ENCODE measurements at places on chromosomes 5 and 9.

DNA sequence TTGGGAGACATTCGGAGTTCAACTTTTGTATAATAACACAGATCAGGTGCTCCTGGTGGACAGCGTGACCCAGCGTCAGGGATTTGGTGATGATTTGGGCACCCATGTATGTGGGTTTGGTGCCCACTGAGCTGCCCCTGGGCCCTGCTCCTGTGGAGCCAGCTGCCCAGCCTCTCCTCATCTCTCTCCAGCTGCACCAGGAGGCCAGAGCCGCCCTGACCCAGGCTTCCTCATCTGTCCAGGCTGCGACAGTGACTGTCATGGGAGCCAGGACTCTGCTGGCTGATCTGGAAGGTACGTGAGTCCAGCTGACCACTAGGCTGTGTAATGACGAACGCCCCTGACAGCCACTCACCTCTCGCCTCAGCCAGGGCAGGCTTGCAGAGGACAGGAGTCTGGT is 14.5 kb upstream of the AIF1L start:
- DNase-seq, result no peak

- no peak for DNase-seq
These were observed 44.4 kb downstream of the MUSK start for GRCh38 chr9:110712955-110713354.

DNA sequence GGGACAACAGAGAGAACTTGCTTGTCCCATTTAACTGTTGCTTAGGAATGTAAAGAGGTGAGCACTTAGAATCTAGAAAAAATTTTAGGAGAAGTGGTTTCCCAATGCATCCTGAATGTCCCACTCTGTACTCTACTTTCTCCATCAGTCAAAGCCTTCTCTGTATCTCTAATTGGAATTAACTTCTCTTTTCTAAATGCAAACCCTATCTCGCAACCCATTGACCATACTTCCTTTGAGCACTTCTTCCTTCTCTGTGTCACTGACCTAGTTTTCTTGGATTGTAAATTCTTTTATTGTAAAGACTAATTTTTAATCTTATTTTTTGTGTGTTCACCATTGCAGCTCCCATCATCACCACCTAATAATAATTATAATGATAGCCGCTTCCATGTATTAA is 33.3 kb downstream of the ADRB2 start:
- DNase-seq, result no peak

GRCh38 chr5:94746731-94747124 is 128.3 kb downstream of the SLF1 start:
- DNase-seq, result no peak

GRCh38 chr5:115116001-115116400 is 53.7 kb downstream of the TRIM36 start:
- DNase-seq, result no peak

DNA sequence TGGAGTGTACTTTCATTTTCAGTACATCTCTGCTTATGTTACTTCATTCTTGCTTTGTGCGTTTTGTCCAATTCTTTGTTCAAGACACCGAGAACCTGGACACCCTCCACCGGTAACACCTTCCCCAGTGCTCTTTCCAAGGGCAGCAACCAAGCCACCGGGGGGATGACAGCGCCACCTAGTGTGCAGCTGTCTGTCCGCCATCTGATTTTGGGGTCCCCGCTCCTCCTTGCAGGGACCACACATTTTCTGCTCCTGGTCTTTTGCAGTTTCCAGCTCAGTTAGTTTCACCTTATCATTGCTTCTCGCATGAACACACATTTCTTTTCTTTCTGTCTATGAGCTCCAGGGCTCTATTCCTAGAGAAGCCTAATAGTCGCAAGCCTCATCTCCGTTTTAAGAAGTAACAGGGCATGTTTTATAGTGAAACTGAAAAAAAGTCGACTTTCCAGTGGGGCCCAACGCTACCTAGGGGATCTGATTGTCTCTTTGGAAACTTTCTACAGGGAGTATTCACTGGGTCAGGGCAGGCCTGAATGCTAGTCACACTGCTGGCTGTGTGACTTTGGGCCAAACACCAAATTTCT is 152.1 kb downstream of the FSTL4 start:
- peak; percentile 9 for DNase-seq

DNA sequence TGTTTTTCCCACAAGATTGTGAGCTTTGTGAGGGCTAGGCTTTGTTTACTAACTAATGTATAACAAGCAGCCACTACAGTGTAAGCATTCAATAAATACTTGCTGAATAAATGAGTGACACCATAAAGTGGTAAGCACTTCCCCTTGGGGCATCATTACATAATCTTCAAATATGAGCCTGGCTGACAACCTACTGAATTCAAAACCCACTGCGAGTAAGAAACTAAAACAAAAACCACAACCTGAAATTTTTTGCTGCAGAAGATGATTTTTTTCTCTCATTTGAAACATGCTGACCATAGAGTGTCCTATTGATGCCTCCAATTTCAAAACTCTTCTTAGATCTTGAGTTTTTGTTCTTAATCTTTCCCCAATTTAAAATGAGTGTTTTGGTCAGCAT is 331.3 kb upstream of the CCNG1 start:
- DNase-seq, result no peak

- no peak for DNase-seq
These were observed 186.5 kb downstream of the ERCC6L2 start for GRCh38 chr9:96062031-96062430.

DNA sequence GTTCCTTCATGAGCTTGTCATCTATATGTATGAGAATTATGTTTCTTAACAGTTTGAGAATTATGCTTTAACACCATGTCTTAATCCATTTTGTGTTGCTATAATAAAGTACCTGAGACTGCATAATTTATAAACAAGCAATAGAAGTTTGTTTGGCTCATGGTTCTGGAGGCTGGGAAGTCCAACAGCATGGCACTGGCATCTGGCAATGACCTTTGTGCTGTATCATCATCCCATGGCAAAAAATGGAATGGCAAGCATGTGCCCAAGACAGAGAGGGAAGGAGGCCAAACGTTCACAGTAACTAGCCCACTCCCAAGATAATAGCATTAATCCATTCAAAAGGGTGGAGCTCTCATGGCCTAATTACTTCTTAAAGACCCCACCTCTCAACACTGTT is 67.6 kb downstream of the MTX3 start:
- no peak for DNase-seq

DNA sequence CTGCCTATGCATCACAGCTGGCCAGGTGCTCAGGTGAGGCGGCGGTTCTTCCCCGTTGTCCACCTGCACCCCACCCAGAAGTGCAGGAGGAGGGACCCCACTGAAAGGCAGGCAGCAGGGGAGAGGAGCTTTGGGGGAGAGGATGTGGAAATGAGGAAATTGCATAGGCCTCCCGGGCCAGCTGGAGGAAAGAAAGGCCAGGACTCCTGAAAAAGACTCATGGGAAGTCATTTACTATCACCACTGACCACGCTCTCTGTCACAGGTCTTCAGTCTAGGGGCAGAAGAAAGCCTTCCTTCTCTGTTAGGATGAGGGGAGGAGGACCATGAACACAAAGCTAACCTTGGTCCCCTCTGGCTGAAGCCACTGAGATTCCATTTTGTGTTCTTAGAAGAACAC is 28.1 kb downstream of the KCNMB1 start:
- DNase-seq, result no peak

DNA sequence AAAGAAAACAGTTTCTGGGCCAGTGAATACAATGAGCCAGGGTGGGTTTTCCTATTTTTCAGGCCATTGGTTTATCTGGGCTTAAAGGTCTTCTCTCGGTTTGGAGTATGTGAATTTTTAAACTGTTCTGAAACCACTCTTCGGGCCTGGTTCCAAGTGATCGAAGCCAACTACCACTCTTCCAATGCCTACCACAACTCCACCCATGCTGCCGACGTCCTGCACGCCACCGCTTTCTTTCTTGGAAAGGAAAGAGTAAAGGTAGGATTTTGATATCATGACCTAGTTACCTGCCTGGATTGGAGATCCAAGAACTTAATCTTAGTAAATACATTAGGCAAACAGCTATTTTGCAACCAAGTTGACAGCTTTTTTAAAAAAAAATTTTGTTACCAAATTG is 79.1 kb downstream of the WDR41 start:
- no peak for DNase-seq

DNA sequence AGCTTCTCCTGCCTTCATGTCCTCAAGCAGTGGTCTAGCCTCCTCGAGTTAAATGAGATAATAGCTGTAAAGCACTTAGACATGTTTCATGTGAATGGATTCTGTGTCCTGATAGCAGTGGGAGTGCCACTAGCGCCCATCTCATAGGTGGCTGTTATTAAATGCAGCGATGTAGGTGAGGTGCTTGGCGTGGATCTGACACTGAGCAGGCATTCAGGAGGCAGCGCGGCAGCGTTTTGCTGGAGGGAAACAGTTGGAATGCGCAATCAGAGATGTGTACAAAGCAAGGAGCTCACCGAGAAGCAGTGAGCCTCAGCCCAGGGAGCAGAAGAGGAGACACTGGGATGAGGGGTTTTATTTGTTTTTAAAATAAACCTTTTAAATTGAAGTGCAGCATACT is 106.6 kb downstream of the RGS3 start:
- DNase-seq, result no peak

- peak; percentile 73 for DNase-seq
These were observed 11.7 kb upstream of the EXOSC2 start for GRCh38 chr9:130681769-130682420.

GRCh38 chr5:763998-764781 is 20.3 kb downstream of the ZDHHC11B start:
- no peak for DNase-seq

DNA sequence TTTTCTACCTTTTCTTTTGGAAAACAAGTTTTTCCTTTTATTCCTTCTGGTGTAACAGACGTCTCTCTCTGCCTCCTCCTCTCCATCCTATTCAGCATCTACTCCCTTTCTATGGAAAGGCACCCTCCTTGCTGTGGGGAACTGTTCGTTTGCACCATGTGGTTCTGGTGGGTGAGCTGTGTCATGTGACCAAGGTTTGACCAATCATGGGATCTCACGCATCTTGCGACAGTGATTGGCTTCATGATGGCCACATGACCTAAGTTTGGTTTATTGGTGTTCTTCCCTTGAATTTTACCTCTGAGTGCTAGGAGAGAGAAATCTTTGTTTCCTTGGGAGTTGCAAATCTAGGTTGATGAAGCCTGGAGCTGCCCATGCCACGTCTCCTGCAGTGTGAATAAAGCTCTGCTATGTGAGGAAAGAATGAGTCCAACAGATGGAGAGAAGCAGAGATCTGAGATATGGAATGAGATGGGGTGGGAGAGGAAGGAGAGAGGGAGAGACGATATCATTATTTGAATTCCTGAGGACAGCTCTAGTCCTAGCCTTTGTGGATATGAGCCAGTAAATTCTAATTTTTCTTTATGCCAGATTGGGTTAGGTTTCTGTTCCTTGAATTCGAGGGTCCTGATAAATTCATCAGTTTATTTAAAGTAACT is 178.8 kb upstream of the IL12B start:
- DNase-seq, result no peak

DNA sequence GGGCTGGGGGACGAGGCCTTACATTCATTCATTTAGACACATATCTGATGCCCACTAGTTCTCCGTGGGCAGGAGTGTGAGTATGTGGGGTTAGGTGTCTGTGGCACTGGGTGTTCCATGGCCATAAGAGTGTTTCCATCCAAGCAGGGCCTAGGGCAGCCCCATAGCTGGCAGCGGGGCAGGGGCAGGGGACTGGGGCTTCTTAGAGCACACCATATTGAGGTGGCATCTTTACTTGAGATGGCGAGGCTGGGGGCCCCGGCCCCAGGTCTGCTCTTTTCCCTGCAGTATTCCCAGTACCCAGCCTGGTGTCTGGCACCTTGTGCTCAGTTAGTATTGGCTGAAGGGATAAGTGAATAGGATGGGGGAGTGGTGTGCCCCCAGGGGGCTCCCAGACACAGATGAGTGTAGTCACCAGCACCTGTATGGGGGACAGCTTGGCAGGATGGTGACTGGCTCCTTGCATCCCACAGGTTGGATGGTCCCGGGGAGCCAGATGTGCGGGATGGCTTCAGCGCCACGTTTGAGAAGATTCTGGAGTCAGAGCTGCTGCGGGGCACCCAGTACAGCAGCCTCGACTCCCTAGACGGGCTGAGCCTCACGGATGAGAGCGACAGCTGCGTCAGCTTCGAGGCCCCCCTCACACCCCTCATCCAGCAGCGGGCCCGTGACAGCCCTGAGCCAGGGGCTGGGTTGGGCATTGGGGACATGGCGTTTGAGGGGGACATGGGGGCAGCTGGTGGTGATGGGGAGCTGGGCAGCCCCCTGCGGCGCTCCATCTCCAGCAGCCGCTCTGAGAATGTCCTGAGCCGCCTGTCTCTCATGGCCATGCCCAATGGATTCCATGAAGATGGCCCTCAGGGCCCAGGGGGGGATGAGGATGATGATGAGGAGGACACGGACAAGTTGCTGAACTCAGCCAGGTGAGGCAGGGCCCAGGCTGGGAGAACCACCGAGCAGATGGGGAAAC is 17.5 kb downstream of the PSD2 start:
- no peak for DNase-seq

DNA sequence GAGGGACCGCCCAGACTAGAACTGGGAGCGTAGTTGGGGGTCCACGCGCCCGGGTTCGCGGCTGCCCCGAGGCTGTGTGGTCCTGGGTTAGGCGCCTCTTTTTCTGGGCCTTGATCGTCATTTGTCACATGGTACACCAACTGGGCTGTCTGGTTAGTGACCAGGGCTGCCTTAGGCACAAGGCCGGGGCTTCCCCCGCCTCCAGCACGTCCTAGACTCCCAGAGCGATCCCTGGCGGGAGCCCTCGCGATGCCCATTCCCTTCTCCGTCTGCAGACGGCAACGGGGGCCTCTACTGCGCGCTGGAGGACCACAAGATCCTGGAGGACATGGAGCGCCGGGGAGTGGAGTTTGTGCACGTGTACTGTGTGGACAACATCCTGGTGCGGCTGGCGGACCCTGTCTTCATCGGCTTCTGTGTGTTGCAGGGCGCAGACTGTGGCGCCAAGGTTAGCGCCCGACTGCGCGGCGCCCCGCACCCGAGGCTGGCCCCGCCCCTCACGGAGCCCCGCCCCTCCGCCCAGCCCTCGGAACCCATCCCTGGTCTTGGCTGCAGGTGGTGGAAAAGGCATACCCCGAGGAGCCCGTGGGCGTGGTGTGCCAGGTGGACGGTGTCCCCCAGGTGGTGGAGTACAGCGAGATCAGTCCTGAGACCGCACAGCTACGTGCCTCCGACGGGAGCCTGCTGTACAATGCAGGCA is 1.5 kb downstream of the UAP1L1 start:
- peak; percentile 75 for DNase-seq

DNA sequence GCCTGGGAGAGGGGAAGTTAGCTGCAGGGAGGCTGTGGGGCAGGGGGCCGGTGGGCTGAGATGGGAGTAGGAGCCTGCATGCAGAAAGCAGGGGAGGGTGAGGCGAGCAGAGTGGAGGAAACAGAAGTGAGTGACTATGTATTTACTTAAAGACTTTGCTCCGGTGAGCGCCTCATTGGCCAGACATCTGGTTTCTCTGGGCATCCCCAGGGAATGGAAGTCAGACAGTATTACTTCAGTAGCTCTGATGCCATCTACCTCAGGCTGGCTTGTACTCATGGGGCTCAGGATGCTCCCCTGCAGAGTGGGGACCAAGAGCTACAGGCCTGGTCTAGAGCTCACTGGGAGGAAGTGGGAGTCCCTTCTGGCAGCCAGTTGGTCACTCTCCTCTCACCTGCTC is 78.2 kb upstream of the ARAP3 start:
- peak; percentile 13 for DNase-seq
